ENCODE measurements at places on chromosomes 3 and 15.

DNA sequence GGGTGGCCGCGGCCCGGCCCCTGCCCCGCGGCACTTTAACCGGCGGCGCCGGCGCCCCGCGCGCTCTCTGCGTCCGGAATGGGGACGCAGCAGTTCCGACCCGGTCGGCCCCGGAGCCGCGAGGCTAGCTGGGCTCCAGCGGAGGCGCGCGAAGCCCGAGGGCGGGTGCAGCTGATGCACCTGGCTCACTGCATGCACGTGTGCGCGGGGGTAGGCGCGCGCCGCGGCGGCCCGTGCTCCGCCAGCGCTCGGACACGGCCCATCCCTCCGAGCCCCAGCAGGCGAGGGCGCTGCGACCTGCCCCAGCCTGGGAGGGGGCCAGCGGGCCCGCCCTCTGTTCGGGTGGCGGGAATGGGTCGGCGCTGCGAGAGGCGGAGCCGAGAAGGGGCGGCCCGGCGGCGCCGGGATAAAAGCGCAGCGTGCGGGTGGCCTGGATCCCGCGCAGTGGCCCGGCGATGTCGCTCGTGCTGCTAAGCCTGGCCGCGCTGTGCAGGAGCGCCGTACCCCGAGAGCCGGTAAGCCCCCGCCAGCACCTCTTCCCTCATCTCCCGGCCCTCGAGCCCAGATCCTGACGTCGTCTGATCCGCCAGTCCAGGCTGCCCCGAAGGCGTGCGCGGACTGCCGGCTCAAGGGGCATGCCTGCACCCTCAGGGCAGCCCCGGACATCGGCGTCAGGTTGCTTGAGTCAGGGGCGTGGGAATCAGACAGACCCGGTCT, at the start of the genes CHDH and IL17RB:
CHDH (minus strand) TSS at position 286 of the 717 bp plus-strand sequence. CDS start 22,411 bp downstream, outside the sequence.
IL17RB (plus strand) TSS at position 435 of the 717 bp plus-strand sequence; CDS start at position 456, 21 bp downstream.
- no peak for DNase-seq

DNA sequence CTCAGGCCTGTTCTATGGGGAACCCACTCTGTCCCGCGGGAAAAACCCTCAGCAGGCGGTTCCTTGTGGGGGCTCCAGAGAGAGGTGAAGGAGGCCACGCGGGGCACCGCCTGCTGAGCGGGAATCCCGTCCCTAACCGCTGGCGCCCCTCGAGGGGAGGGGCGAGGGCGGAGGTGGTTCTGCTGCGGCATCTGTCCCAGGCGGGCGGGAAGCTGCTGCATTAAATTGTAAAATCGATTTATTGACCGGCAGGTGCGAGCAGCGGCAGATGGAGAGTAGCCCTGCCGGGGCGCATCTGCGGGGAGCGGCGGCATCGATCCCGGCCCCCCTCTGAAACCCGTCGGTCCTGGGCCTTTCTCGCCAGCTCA, 3.7 kb upstream of the DLL4 start:
- DNase-seq: no peak

GRCh38 chr3:42742688-42743087, 30.4 kb downstream of the CCDC13 start:
- no peak for DNase-seq

DNA sequence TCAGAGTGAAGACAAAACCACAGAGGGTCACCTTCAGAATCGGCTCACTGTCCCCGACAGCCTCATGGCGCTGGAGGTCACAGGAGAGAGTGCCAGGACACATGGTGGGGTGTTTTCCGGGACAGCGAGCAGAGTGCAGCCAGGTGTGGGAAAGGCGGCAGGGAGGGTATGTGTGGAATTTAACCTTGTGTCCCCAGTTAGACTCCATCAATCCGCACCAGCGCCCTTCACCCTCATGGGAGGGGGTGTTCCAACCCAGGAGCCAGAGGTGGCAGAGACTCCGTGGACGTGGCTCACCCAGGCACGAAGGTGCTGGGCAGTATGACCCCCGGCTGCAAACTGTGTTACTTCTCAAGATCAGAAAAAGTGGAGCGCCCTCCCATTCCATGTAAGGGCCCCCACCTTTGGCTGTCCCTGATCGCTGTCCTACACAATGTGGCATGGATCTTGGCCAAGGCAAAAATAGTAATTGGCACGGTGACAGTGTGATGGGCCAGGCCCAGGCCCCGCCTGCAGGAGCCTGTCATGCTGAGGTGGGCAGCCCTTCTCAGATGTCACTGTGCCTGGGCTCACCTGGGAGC, 190.3 kb downstream of the XXYLT1 start:
- DNase-seq: no peak

DNA sequence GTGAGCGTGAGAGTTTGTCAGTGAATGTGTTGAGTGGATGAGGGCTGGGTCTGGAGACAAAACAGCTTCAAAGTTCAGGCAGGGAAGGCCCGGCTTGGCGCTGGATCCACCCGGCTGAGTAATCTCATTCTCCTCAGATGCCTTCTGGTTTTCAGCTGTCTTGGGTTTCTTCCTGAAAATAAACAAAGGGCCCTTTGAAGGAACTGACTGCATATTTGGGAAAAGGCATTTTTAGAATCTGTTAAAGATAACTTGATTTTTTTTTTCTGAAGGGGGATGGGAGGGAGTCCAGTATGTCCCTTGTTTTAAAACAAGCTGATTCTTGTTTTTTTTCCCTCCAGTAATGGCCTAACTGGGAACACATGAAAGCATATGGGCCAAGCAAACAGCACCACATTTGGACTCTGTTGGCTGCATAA, 86.4 kb downstream of the TIGIT start:
- DNase-seq: no peak

DNA sequence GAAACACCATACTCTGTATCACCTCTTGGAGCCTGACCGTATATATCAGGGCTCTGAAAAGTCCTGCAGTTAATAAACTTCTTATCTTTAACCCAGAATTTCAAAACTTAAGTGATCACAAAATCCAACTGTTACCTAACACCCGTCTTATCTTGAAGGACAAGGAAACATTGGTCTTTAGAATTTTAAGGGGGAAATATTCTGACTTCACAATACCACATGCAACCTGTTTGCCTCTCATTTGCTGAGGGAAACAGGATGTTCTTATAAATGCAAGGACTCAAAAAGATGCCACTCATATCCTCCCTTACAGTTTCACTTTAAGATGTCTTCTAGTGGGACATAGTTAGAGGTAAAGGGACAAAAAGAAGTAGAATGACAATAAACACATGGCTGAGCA, 67.9 kb downstream of the CRTC3 start:
- no peak for DNase-seq

- no peak for DNase-seq
Measured at GRCh38 chr3:66396161-66396760, 104.6 kb downstream of the LRIG1 start.

DNA sequence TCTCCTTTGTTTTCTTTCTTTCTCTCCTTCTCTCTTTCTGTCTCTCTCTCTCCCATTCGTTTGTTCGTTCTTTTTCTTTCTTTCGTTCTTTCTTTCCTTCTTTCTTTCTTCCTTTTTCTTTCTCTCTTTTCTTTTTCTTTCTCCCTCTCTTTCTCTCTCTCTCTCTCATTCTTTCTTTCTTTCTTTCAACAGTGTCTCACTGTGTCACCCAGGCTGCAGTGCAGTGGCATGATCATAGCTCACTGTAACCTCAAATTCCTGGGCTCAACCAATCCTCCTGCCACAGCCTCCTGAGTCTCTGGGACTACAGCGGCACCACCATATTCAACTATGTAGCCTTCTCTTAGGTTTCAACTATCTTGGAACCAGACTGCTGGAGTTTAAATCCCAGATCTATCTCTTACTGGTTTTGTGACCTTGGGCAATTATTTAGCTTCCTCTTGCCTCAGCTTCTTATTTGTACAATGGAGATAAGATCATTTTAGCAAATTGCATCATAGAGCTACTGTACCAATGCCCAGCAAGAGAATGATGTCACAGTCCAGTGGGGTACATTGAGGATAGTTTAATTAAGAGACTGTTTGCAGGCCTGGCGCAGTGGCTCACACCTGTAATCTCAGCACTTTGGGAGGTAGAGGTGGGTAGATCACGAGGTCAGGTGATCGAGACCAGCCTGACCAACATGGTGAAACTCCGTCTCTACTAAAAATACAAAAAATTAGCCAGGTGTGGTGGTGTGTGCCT, 27.3 kb upstream of the PARL start:
- no peak for DNase-seq

GRCh38 chr3:111303760-111304159, 232.1 kb downstream of the NECTIN3 start:
- DNase-seq: no peak

GRCh38 chr15:63296195-63296594, 18.8 kb downstream of the APH1B start:
- no peak for DNase-seq

DNA sequence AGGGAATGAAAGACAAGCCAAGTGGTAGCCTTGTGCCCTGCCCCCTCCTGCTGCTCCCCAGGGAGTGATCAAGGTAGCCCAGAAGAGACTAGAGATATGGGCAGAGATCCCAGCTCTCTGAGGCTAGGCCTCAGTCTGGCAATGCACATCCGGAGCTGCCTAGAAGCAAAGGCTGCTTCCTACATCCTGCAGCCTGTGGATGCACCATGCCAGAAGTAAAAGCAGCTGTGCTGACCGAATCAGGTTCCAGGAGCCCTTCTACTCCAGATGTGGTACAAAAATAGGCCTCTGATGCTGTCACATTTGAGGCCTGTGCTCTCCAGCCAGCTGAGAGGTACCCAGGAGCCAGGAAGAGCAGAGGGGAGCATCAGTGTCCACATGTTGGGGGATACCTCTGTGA, 16.0 kb downstream of the TRAIP start:
- no peak for DNase-seq

DNA sequence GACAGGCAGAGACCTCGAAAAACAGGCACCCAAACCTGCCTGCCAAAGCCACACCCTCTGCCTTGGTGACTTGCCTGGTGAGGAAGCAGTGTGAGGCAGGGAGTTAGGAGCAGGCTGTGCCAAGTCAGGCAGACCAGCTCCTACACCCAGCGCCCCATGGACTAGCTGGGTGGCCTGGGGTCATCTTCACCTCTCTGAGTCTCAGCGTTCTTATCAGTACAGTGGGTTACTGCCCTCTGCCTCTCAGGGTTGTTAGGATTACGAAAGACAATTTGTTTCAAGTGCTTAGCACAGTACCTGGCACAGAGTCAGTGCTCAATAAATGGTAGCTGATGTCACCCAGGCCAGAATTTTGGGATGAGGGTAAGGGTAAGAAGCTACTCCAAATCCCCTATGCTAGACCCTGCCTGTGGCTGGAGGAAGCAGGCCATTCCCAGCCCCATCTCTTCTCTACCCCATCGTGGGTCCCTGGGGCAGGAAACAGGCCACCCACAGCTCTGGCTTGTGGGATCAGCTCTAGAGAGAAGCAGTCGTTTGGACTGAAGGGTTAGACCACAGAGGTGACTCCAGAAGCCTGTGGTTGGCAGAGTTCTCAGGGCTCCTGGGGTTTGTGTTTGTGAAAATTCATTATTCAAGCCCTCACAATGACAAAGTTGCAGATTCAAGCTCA, 10.1 kb downstream of the SLC51B start:
- DNase-seq: no peak

DNA sequence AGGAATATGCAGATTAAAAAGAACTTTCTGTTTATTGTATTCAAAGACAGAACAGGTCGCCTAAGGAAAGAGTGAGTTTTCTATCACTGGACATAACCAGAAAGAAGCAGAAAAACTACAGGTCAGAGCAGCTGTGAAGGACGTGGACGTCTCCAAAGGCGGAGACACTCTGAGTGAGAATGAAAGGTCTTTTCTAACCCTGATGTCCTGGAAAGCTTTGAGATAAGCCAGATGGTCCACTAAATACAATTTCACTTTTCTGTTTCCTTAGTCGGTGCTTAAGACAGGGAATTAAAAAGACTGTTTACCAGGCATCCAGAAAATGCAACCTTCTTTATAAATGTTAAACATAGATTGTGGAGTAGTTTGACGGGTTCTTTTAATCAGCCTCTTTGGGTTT, 360.4 kb downstream of the FGF12 start:
- no peak for DNase-seq

DNA sequence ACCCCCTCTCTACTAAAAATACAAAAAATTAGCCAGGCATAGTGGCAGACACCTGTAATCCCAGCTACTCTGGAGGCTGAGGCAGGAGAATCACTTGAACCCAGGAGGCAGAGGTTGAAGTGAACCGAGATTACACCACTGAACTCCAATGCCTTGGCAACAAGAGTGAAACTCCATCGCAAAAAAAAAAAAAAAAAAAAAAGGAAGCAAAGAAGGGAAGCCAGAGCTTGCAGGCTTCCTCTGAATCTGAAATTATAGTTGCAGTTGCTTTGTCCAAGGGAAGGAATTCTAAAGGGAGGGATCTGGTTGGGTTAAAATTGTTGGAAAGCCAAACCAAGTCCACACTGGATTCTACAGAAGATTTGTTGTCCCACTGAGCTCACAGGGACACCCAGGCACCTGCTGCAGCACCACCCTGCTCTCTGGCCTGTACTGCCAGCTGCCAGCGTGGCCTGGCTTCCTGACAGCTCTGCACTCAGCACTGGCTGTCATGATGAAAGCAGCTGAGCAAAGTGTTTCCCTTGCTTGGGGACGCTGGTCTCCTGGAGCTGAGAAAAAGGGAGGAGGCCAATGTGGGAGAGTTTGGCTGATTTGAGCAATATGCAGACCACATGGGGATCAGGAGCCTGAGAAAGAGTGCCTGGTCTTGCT, 88.8 kb upstream of the HES1 start:
- DNase-seq: no peak

DNA sequence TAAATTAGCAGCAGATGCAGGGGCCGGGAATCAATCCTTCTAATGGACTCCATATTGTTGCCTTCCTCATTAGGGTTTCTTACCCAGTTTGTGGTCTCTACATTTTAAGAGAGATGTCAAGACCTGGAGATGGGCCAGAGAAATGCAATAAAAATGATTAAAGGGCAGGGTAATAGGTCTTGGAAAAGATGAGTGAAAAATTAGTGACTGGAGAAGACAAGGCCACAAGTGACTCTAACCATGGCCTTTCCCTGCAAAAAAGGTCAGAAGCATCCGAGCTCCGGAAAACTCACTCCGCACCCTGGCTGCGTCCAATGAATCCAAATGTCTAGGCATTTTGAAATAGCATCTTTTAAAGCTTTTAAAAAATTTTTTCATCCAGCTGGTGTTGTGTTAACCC, 152.8 kb downstream of the ARRDC4 start:
- no peak for DNase-seq

- DNase-seq: no peak
Measured at GRCh38 chr3:116863822-116864589, 154.4 kb downstream of the TUSC7 start.

- no peak for DNase-seq
Measured at GRCh38 chr3:101512396-101512645, 691 bp downstream of the SENP7 start.

DNA sequence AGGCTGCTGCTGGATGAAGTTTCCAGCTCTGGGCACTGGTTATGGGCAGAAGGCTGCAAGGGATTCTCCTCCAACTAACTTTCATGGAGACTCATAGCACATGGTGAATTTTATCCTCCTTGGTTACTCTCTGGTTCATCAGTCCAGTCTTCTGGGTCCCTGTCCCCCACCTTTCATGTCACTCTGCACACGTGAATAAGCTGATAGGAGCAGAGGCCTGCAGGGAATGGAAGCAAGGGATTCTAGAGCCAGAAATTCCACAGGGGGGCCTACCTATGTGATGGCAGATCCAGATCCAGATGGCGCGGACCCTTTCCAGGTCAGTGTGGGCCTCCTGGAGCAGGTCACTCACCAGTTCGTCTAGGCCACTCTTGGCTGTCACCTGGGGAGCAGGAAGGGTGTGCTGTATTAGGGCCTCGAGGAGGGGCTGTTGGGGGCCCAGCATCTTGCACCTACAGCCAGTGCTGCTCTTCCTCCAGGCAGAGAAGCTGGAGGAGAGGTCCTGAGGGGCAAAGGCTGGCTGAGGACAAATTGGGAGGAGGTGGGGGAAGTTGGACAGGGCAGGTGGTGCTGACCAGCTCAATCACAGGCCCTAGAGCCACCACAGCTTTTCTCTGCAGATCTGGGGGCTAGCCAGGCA, 30.2 kb downstream of the KY start:
- no peak for DNase-seq

GRCh38 chr3:46881596-46882376, 4.3 kb downstream of the PTH1R start:
- DNase-seq: no peak

- no peak for DNase-seq
Measured at GRCh38 chr3:121885386-121885785, 8.8 kb upstream of the SLC15A2 start.

Measured in stimulated activated CD8-positive, alpha-beta memory T cell treated with anti-CD3 and anti-CD28 coated beads, Interleukin-7, amount 100 ng/mL, for 1 hour (primary cell).